ENCODE measurements at places on chromosomes 6 and 20.

DNA sequence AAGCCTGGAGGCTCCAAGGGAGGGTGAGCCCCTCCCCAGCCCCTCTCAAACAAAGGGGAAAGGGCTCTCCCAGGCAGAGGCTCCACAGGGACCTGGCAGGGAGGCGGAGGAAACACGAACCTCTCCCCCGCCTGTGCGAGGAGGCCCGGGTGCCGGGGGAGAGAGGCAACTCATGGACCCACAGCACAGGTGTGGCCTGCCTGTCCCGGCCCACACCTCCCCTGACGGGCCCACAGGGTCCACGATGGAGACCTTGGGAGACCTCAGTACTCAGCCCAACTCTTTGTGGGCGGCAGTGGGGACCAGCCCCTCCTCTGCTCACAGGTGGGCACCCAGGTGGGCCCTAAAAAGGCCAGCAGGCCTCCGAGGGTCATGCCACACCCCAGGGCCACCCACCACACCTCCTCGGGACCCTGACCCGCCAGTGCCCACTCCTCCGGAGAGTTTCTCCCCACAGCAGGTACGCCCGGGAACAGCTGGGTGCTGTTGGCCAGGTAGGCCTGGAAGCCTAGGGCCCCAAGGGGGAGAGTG is 12.2 kb downstream of the LAMA5 start:
- no peak for DNase-seq

DNA sequence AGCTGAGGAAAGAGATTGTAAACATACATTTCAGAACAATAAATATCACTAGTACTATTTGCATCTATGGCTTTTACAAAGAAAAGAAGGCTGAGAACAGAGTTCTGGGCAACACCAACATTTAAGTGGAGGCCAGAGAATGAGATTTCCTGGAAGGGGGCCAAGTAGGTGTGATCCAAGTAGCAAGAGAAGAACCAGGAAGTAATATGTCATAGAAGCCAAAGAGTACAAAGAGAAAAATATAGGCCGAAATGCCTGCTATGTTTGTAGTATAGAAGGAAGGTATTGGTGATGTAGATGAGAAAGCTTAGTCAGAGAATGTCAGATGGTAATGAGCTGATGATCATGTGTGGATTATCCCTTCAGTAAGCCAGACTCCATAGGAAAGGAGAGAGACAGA is 94.5 kb downstream of the PERP start:
- DNase-seq = no peak

DNA sequence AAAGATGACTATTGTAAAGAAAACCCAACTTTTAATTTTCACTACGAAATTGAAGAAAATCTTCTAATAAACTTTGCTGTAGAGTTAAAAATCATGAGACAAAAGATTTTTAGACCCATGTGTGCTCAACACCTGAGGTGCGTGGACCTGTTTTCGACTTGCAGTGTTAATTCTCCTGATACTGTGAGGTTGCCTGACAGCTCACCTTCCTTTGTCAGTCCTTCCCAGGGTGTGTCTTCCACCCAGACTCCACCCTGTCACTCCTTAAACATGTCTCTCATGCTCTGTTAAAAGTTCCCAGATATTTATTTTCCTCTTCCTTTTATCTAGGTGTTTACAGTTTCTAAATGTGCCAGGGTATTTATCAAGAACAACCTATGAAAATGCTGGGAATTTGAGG is 151.3 kb upstream of the NT5E start:
- DNase-seq = no peak

- peak; percentile 57 for DNase-seq
Measured at GRCh38 chr6:113642714-113643406, 214.3 kb upstream of the MARCKS start.

DNA sequence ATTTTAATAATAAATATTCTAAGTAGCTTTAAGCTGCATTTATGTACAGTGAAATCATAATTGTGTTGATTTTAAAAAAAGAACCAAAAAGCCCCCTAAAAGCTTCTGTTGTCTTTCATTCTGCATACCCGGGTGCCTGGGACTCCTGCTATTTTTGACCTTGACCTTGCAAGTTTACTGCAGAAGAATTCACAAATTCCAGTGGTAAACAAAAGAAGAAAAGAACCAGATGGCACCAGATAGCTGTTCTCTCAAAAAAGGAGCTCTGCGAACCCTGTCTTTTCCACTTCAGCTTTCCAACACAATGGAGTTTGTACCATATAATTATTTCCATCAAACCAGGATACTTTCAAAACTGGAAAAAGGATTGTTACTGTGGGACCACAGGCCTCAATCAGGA is 363.3 kb downstream of the SMOC2 start:
- no peak for DNase-seq

GRCh38 chr6:31479933-31480535 is 17.9 kb upstream of the MICB start:
- DNase-seq = no peak

- no peak for DNase-seq
Measured at GRCh38 chr6:11018225-11018624, 25.9 kb downstream of the ELOVL2 start.

- peak; percentile 96 for DNase-seq
Measured at GRCh38 chr20:60057866-60058807, 99.9 kb downstream of the CDH26 start.

DNA sequence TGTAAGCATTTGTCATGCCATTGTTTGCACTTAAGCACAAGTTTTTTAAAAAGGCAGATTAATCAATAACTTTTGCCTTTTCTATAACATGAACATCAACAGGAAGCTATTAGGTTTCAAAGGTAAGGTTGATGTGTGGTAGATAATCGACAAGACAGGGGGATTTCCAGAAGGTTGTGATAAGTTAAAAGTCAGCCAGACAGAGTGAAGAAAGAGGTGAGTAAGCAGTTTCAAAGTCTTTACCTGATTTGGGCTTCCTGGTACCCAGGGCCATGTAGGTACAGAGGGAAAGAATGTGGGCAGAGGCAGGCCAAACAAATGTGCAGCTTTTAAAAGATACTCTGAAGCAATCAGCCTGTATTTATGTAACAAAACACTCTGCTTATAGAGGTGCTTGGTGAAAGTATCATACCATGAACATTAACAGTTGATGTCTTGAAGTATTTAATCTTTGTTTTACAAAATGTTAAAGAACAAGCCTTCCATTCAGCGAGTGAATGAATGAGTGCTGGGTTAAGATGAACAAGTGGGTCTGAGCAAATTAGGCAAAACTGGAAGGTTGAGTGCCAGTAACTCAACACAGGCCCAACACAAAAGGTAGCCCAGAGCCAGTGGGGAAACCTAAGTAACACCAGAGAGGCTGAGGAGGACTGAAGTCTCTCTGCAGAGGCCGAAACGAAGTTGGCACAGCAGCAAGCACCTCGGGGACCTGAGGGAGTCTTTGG is 60.2 kb downstream of the LRRC1 start:
- no peak for DNase-seq

- no peak for DNase-seq
Measured at GRCh38 chr20:47927944-47928343, 142.7 kb upstream of the SULF2 start.

DNA sequence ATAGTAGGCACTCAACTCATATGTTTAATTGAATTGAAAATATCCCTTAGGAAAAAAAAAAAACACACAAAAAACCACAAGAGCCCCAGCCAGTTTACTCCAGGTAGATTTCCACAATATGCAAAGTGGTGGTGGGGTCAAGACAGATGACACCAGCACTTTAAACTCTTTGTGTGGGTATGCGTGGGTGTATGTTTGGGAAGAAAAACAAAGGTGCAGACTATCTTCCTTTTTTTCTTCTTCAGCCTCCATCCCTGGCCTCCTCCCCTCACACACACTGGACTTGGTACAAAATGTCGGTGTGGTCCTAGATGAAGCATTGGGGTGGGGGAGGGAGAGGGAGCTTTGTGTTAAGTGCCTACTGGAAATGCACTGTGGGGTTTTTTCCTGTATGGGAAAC is 42.2 kb upstream of the CDKAL1 start:
- DNase-seq = no peak

- no peak for DNase-seq
Measured at GRCh38 chr20:40697541-40697940, 8.5 kb upstream of the MAFB start.

DNA sequence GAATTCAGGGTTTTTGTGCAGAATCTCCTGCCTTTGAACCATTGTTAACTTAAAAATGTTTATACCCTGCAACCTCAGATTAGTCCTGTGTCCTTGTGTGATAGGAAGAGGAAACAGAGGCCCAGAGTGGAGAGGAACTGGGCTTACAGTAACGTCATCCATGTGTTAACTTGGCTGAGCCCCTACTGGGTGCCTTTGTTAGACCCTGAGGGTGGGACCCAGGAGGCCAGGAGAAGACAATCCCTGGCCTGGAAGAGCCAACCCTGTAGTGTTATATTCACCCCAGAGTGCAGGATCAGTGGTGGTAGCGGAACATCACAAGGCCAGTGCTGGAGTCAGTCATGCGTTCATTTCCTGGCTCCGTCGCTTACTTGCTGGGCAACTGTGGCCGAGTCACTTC is 10.6 kb downstream of the MYLK2 start:
- no peak for DNase-seq

DNA sequence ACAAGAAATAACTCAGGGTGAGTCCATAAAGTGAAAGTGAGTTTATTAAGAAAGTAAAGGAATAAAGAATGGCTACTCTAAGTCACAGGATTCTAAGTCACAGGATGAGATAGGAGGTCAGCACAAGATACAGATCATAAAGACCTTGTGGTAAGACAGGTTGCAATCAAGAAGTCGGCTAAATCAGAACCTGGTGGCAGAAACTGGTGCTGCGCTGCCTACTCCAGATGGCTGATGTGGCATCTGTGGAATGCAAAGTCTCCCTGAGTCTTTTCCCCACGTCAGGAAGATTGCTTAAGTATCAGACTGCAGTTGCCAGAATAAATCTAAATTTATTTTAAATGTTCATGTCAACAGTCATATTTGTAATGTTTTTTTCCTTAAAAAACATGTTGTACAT is 10.7 kb upstream of the KCNK15 start:
- no peak for DNase-seq

DNA sequence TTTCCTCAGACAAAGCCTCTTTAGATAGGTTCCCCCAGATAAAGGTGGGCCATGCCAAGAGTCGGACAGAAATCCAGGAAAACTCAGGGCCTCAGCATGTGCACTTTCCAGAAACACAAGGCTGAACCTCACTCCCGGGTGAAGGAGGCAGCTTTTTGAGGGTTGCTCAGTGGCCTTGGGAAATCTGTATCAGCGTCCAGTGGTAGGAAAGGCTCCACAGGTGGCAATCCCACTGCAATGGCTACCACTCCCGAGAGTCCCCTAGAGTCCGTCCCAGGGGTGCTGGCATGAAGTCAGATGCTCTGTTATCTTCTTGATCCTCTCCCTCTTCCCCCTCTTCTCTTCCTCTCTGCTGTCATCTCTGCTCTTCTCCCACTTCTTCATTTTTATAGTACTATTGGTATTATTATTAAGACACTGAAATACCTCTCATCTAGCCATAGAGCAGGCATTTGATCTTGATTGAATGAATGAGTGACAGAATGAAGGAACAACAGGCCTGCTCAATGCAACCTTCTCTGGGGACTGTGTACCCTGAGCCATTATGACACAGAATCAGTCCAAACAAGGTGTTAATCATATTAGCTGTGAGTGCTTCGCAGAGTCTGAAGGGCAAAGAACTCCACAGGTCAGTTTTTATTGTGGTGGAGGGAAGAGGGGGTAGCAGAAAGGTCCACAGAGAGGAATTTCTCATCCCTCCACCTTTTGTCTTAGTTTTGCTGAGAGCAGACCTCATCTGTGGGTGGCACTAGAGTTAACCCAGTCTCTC is 13.3 kb downstream of the SLC22A1 start:
- DNase-seq = no peak

GRCh38 chr20:45095805-45096238 is 5.1 kb downstream of the KCNS1 start:
- DNase-seq = no peak

DNA sequence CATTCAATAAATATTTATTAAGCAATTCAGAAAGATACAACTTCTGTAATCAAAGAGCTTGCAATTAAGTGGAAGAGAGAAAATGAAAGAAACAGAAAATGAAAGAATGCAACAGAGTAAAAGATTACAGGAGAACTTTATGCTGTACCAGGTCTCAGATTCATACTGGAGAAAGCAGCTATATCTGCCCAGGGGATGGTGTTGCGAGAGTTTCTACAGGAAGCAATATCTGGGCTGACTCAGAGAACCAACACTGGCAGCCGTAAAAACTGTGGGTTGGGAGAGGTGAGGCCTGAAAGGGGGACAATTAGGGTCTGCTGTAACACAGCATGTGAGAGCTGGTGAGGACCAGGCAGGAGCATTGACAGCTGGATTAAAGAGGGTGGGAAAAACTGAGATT is 256.7 kb upstream of the TCF21 start:
- no peak for DNase-seq

DNA sequence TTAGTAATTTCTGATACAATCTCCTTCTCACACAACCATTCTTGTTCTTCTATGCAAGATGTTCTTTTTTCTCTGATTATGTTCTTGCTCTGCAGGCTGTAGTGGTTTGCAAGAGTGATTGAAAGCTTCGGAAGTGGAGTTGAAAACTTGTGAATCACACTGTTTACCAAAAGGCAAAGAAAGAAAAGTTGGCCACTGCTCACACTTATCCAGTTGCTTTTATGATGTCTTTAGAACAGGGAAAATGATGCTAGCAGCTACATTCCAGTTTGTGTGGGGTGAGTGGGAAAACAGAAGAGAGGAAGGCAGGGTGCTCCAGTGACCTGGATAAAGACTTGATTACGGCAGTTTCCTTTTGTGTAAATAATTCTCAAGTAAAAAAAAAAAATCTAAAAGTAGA is 583.3 kb downstream of the TENT5A start:
- no peak for DNase-seq

DNA sequence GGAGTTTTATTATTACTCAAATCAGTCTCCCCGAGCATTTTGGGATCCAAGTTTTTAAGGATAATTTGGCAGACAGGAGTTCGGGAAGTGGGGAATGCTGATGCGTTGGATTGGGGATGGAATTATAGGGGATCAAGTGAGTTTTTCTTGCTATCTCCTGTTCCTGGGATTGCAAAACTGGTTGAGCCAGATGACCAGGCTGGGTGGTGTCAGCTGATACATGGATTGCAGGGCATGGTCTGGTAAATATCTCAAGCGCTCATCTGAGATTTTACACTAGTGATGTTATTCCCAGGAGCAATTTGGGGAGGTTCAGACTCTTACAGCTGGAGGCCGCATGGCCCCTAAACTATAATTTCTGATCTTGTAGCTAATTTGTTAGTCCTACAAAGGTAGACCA is 54.7 kb downstream of the ENPP1 start:
- DNase-seq = no peak

DNA sequence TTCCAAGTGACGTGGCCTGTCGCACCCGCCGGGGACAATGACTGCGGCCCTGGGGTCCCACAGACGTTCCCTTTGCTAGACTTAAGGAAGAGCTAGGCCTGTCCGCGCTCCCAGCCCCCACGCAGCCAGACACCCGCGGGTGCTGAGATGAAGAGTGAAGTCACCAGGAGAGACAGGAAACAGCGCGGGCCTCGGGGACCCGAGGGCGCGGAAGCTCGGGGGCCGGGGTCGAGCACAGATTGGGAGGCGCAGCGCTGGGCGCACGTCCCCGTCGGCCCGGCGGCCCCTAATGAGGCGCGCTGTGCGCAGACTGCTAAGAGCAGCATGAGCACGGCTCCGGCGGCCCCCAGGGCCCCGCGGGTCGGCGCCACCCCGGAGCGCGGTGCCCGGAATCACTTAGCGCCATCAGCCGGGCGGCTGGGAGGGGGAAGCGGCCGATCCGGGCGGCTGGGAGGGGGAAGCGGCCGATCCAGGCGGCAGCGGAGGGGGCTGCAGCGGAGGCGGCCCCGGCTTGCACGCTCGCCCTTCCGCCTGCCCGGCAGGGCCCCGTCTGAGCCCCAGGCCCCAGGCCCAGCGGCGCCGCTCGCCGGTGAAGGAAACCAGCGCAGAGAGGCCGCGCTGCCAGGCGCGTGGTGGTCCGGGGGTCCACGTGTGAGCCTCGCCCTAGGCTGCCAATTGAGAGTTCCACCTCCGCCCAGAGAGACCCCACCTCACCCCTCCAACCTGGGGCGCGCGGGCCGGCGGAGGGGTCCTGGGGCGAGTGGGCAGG is 8.3 kb upstream of the AVP start:
- no peak for DNase-seq
